Breast epithelium (tissue), 4 donors: ENCODE measurements at places on chromosomes 2 and 18.
A peak's percentile ranks its signal among the peaks of the same experiment; 100 is the strongest.

GRCh38 chr18:27652480-27653121, 467.5 kb upstream of the CHST9 start:
- no peak for DNase-seq

DNA sequence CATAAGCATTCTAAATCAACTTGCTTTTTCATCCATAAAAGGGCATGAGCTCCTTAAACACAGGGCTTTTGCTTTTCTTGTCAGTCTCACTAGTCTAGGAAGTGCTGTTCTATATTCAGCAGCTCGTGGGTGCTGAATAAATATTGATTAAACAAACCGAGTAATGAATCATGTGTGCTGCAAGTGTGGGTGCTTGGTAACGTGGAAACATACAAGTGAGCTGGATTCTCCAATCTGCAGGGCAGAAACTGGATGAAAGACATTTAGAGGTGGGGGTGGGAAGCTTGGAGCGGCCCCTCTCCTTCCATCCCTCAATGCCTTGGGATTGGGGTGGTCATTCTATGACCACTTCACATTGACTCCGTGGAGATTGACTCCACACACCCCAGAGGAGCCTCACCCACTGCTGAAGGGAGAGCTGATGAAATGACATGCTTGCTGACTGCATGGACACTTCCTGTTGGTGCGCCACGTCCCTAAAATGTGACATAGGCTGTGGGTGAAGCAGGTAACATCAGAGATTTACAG, 114.6 kb downstream of the DOCK10 start:
- no peak for DNase-seq

DNA sequence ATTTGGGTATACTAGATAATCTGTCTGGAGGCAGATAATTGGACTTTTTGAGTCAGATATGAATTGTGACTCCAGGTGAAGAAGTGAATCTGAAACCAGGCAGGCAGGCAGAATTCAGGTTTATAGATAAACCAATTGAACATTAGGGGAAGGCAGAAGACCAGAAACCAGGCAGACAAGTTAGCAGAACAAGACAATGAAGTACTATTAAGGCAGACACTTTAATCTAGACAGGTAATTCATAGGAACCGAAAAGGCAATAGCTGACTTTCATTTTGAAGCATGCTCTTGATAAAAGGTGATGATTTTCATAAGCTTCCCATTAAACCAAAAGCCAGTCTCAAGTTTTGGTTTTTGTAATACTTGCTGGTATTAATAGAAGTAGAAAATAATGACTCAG, 19.3 kb upstream of the SLC4A10 start:
- no peak for DNase-seq

- no peak for DNase-seq
Observed at GRCh38 chr2:66125951-66126350, 309.0 kb upstream of the MEIS1 start.

DNA sequence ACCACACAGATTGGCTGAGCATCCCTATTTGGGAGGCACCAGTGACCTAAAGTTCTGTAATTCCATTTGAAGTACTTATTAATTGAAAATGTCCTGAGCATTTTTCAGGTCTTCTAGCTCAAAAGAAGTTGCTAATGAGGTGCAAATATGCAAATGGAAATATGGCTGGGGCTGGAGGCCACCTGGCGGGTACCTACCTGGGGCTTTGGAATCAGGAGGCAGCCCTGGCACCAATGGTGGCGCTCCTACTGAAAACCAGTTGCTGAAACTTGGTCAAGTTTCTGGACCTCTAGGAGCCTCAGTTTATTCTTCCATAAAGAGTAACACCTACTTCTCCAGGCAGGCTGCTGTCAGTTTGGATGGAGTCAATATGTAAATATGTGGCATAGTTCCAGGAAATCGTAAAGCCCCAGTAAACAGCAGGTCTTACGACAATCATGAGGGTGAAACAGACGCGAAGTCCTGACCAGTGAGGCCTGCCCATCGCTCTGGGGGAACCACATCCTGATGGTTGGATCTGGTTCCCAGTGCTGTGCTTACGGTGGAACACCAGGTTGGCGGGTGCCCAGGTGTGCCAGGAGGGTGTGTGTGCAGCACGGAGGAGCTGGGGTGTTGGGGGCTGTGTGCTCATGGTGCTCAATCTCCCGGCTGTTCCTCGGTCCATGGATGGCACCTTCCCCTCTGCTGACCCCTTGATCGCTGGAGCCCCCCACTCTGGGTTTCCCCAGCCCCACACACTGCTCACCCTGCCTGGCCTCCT, 186.1 kb downstream of the TWIST2 start:
- DNase-seq = peak; percentile 34

DNA sequence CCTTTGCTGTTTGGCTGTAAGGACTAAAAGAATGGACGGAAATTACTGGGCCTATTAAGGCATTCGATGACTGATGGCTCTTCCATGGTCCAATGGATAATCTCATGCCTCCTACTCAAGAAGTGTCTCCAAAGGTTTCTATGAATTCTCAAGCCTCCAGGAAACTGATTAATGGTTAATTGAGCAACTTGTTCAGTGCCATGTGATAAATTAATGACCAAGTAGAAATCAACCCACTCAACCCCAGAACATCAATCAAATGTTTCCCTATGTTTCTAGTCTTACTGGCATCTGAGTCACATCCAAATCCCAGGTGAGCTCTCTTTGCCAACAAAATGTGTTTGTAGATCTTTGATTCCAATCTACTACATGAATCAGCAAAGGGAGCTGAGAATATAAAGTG, 103.6 kb downstream of the NXPH2 start:
- DNase-seq = no peak

- no peak for DNase-seq
Observed at GRCh38 chr2:72803151-72803550, 22.7 kb downstream of the EXOC6B start.

DNA sequence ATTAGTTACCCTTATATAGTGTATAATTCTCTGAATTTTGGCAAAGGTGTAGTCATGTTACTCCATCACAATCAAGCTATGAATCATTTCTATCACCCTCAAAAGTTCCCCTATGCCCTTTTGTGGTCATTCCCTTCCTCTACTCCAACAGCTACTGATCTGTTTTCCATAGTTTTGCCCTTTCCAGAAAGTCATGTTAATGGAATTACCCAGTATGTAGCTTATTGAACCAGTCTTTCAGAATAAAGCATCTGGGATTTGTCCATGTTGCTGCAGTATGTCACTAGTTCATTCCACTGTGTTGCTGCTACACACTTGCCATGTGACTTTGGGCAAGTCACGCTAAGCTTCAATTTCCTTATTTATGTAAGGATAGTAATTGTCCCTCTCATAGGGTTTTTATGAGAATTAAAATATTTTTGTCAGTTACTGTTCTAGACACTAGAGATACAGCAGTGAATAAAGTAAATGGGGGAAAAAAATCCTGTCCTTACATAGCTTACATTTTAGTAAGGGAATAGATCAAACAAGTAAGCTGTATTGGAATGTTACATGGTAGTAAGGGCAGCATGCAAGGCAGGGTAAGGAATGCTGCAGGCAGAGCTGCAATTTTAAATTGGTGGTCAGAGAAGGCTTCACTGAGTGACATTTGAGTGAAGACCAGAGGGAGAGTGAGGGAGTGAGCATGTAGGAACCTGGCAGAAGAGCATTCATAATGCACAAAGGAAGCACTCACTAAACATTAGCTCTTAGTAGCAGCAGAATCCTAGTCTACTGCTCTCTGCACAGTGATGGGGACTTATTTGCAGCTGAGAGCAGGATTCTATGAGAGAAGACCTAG, 80.3 kb upstream of the TSPYL6 start:
- no peak for DNase-seq
